IPS-NIHi11 (cell line): ENCODE measurements at places on chromosomes 7 and 10.

DNA sequence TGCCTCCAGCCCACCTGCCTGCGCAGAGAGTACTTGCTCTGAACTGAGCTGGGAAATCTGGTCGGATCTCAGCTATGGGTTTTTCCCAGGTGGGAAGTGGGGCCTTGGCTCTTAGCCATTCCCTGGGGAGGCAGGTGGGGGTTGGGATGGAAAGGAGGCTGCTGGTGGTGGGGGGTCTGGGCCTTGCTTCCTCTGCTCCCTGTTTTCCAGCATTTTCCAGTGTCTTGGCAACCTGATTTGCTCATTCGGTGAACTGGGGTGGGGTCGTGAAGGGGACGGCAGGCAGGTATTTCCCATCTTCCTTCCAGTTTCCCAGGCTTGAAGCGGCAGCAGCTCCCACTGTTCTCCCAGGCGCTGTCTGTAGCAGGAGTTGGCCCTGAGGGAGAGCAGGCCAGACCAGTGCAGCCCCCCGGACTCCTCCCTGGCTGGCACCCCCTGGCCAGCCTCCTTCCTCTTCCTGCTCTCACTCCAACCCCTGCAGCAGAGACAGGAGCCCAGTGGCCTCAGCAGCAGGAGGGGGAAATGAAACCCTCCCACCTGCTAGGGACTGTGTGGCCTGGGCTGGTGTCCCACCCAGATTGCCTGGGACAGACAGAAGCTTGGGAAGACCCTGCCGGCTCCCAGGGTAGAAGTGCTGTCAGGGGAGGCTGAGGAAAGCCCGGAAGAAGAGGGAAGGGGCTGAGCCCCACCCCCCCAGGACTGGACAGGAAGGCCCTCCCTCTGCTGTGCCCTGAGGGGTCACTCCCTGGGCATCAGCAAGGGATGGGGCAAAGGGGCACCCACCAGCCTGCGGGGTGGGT lies 6.6 kb downstream of the TRIM8 start:
- DNase-seq, result no peak

GRCh38 chr10:4101918-4102654 lies 317.1 kb upstream of the KLF6 start:
- no peak for DNase-seq

DNA sequence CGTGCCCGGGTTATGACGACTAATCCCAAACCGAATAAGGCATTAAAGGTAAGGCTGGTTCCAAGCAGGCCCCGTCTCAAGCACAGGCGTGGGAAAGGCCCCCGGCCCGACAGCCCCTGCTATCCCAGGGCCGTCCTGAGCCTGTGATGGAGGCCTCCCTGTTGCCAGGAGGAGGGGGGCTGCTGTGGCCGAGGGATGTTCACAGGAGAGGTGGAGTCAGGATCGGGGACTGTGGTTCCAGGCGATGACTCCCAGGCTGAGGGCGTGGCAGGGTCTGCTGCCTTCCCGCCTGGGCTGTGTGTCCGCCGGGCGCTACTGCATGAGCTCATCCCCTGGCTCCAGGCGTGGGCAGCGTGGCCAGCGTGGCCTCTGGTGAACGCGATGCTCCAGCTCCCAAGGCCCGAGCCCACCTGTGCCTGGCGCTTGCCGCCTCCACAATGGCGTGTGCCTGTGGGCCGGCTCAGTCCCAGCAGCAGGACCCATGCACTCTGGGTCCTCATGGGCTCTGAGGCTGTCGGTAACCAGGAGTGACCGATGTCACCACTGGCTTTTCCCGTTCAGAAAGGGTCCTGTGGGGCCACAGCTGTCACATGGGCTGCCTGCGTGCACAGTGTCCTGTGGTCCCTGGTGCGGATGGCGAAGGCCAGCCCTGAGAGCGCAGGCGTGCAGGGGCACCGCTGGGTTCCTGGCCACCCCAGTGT lies 8.8 kb downstream of the MAFK start:
- no peak for DNase-seq

GRCh38 chr10:83489161-83489560 lies 650.1 kb upstream of the GHITM start:
- DNase-seq, result no peak

- peak; percentile 75 for DNase-seq
Observed at GRCh38 chr7:2231992-2232765, 566 bp downstream of the MAD1L1 start.

GRCh38 chr7:18345641-18346234 lies 149.8 kb upstream of the HDAC9 start:
- DNase-seq, result peak; percentile 43

- peak; percentile 49 for DNase-seq
Observed at GRCh38 chr10:101229266-101230182, at the start of gene LBX1. Gene LBX1, minus strand, starts transcription at chr10:101229463. Its CDS starts 648 bp downstream, at chr10:101228815.

GRCh38 chr7:43779045-43779812 lies 20.7 kb downstream of the BLVRA start:
- DNase-seq, result no peak

- DNase-seq, result no peak
Observed at GRCh38 chr10:125003901-125004467, 62.1 kb downstream of the ZRANB1 start.

GRCh38 chr7:133372337-133372736 lies 119.5 kb downstream of the EXOC4 start:
- DNase-seq, result no peak

DNA sequence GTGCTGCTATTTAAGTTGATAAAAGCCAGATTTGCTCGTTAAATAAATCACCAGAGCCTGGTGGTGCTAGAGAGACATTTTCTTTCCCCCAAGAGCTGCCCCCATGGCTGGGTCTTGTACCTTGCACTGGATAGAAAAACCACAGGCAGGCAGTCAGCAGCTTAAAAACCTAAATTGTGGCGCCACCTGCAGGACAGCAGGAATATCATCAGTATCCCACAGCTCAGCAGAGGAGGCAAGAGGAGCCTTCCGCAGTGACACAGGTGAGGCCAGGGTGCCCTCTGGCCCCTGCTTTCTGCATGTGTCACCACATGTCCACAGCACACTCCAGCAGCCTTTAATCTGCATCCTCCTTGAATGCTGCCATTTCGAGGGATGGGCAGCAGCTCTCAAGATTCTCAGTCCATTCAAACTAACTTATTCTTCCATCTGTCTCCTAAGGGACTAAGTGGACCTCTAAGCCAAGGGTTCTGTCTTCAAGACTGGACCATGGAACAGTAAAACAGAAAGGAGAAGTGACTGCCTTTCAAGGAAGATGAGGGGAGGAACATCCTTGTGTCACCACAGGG lies 4.5 kb upstream of the PLXNA4 start:
- peak; percentile 78 for DNase-seq

- DNase-seq, result no peak
Observed at GRCh38 chr10:132586739-132587138, 49.2 kb downstream of the INPP5A start.

- no peak for DNase-seq
Observed at GRCh38 chr7:157974678-157975230, 612.9 kb downstream of the PTPRN2 start.

DNA sequence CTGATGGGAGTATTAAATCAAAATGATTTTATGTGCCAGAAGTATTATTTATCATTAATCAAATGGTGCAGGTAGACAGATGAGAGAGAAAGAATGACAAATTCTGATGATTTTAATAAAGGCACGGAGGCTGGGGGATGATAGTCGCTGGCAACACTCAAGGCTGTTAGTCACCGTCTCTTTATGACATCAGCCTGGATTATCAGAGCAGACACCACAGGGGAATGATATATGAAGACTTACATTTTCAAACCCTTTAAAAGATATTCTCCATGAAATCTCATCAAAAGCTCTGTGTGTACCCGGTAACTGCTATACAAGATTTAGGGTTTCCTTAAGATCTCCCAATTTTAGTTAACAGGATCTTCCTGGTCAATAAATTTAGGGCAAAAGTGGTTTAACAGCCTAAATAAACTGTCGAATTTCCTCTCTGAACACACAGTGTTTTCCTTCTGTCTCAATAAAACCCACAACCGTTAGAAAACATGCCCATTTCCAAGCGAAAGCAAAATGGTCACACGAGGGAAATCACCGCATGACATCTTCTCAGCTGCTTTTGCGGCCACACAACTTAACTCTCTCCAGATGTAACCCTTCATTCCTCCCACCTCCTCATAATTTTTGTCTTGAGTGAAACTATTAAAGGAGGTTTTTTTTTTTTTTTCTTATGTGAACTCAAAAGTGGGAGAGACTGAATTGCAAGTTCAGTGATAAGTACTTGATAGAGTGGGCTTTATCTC lies 133.2 kb upstream of the FAM171A1 start:
- no peak for DNase-seq

GRCh38 chr7:37916673-37917660 lies at the start of gene SFRP4:
Gene SFRP4, minus strand, starts transcription at chr7:37916817. Its CDS starts 280 bp downstream, at chr7:37916537.
- peak; percentile 63 for DNase-seq

GRCh38 chr10:71372882-71373495 lies 23.7 kb upstream of the CDH23 start:
- DNase-seq, result no peak

DNA sequence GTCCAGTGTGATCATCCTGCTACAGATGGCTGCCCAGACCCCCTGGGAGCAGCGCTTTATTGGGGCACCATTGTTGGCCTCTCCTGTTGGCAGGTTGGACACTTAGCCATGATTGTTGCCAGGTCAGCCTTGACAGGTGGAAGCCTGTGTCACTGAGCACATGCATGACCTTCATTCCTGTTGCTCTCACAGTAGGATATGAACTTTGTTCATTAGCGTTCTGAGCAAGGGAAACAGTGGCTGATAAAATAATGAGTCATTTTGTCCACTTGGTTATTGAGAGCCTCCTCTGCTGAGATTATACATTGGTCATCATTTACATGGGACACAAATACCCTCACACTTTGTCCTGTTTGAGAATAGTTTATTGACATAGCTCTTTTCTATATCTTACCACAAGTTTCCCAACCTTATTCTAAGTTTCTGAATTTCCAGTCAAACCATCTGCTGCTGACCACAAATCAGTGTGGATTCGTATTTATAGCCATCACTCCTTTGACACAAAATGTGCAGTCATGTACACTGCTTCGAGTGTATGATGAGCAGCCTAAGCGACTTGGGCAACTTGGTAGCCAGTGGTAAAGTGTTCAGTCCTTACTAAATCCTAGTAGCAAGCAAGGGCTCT lies 102.6 kb downstream of the TPST1 start:
- DNase-seq, result no peak

DNA sequence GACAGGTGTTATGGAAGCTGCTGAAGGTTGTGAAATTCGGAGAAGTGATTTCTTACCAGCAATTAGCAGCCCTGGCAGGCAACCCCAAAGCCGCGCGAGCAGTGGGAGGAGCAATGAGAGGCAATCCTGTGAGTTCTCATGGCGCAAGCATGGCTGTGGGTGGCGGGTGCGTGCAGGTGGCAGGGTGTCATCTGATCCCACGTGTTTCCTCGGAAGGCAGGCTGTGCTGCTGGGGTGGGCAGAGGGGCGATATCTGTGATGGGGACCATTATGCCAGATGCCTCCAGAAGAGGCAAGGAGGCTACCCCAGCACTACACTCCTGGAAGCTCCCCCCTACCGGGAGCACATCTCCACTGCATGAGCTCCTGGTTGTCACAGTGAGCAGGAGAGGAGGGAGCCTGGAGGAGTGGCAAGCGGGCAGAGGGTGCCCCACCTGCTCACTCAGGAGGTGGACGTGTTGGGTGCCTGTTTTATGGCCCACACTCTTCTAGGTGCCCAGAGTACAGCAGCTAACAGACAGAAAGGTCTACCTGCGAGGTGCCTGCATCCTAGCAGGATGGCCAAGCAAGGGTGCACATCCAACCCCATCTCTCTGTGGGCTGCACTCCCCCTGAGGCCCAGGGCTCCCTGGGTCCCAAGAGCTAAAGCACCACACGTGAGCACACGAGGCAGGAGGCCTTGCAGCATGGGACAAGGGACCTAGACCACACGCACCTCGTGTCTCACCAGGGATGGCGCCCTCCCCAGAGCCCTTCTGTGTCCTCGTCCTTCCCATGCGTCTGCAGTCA lies 204.7 kb downstream of the EBF3 start:
- no peak for DNase-seq
